ENCODE measurements at places on chromosomes 13 and 19.

DNA sequence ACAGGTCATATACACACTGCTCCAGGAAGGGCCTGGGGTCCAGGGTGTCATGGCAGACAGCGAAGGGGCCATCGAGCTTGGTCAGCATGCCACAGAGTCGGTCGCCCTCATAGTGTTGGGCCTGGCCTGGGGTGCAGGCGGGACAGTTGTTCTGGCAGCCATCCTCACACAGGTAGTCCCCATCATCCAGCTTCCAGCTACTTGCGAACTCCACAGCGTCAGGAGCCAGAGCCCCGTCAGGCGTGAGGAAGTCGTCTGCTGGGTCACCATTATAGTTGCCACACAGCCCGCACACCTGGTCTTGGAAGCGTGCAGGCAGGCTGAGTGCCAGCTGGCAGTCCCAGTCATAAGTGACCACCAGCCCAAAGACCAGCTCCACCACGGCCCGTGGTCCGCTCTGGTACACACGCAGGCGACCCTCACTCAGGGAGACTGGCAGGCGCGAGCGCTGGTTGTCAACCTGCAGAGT is 16.2 kb downstream of the FCGBP start:
- DNase-seq = no peak

DNA sequence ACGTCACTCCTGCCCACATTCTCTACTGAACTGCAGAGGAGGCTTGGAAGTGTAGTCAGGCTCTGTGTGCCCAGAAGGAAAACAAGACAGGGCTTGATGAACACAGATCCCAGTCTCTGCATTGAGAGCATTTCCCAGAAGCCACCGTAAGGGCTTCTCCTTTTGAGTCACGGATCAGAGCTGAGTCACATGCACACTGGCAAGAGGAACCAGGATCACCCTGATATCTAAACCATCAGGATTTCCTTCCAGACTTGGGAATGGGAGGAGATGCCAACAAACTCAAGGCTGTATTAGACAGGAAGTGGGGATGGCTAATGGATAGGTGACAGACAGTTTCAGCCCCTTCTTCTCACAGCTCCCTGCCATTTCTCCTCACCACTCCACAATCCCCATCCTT is 17.7 kb upstream of the FBXO17 start:
- DNase-seq = no peak

DNA sequence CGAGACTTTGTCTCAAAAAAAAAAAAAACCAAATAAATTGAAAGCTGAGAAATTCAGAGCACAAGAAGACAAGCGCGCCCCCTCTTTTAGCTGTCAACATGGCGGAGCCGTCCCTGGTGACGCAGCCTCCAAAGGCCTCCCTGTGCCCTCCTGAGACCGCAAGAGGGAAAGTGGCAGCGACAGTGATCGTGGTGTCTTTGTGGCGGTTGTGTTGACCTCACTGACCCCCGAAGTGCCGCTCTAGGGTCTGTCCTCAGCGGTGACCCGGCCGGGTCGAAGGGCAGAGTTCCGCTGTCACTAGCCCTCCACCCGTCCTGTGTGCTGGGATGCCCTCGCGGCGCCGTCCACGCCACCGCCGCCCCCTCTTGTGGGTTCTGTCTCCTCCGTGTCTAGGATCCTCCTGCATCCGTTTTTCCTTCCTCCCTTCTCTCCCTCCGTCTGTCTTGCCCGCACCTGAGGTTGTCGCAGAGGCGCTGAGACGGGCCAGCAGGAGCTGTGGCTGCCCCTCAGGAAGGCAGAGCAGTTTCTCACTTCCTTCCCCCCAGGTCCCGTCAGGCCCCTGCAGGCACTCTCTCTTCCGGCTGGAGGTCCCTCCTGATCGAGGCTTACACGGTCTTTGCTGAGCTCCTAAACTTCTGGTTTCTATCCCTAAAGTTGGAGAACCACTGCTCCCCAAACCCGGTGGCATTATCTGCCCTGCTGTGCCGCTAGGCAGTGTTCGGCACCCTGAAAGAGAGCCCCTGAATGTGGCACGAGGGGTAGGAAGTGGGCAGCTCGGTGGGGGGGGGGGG is 7.2 kb downstream of the UHRF1 start:
- DNase-seq = no peak

- no peak for DNase-seq
Measured at GRCh38 chr19:51082611-51083010, at the start of gene KLK14. TSS of gene KLK14 (minus strand) at chr19:51082887. CDS start at chr19:51082614, 273 bp downstream.

DNA sequence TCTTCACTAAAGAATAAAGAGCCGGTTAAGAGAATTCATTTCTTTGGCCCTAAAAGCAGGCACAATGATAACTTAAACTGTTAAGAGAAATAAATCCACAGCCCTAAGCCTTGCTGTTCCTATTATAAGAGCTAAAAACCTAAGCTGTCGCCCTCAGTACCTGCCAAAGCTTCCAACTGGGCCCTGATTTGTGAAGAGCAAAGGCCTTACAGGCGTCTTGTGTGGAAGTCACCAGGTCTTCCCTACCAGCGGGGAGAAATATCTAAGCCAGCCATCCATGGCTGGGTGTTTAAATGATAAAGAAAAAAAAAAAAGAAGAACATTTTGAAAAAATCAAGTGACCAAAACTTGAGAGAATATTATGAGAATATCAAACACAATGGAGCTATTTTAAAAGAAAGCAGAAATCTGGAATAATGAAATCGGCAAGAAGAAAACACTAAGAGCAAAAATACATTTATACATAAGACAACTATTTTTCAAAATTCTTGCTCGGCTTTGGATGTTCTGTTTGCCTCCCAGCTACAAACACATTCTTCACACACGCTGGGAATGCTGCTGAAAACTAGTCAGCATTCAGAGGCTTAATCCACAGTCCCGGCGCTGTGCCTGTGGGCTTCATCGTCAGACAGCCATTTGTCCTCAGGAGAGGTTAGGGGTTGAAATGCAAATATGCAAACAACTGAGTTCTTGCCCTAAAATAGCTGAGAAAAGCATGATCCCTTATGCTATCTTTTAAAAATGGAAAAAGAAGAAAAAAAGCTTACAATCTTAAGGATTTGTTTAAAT is 89.8 kb upstream of the LSM14A start:
- DNase-seq = no peak

DNA sequence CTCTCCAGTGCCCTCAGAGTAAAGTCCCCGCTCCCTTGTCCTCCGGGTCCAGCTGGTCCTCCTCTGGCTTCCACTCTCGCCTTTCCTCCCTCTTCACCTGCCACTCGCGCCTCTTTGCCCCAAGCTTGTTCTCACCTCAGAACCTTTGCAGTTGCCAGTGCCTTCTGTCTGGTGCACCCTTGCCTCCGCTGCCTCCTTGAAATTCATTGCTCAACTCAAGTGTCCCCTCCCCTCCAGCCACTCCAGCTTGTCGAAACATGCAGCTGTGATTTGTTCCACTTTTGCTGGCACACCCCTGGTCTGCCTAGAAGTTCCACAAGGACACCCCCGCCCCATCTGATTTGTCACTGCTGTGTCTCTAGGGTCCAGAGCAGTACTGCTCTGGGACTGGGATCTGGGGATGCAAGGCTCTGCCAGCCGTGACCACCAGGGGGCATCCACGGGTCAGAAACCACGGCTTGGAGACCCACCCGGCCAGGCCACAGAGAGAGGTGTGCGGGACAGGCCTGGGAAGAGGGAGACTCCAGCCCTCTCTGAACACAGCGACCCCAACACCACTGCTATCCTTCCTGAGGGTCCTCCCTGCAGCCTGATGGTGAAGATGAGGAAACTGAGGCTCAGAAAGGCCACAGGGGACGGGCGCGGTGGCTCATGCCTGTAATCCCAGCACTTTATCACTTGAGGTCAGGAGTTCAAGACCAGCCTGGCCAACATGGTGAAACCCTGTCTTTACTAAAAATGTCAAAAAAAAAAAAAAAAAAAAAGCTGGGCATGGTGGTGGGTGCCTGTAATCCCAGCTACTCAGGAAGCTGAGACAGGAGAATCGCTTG is 49.9 kb downstream of the AP1M1 start:
- peak; percentile 66 for DNase-seq

DNA sequence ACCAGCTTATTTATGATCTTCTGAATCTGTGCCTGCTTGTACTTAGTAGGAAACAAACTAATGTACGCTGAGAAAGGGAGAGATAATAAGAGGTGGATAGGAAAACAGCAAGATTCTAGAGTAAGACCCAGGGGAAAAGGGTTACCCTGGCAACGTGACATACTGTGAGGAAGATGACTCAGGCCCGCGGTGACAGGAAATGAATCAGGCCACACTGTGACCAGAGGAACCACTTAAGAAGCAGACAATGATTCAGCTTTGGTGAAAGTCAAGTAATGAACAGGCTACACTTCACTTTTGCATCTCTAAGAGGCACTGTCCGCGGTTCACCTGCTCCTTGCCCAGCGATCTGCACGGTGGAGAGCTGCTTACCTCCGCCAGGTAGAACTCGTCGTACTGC is 158.2 kb downstream of the NALCN start:
- DNase-seq = no peak

DNA sequence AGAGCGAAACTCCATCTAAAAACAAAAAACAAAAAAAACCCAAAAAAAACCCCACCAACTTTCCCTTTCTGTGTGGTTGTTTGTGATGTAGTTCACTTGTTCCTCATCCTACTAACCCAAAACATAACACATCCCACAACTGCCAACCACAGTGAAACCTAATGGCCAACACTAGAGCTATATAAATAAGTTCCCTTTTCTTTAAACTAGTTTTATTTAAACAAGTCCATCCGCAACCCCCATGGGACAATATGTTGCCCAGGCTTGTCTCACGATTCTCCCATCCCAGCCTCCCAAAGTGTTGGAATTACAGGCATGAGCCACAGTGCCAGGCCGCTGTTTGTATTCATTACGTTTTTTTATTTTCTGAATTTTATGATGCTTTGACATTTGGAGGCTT is 71.2 kb upstream of the ADGRE5 start:
- no peak for DNase-seq

GRCh38 chr19:51552996-51553725 is 17.9 kb upstream of the ZNF175 start:
- DNase-seq = peak; percentile 47

DNA sequence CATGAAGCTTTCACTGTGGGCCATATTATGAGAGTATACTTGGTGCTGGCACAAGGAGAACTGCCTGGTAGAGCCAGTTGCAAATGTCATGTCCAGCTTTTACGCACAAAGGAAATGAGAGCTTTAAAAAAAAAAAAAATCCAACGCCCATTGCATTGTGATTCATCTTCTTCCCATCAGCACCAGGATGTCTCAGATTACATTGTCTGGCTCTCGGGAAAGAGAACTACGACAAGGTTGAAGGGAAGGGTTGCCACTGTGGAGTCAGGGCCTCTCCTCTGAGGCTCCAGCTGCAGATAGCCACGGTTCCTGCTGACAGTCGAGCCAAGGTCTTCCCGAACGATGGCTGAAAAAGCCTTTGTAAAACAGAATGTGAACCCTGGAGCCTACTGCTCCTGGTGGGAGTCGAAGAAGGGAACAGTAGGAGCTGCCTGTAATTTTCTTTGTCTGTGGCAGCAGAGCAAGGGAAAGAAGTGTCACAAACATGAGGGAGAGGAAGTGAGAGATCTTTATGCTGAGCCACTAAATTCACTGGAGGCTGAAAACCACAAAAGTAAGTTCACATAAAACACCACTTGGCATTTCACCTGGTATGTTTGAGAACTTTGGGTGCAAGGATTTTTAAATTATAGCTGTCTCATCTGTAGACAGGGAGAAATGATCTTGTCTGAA is 704.7 kb downstream of the DIAPH3 start:
- DNase-seq = no peak

DNA sequence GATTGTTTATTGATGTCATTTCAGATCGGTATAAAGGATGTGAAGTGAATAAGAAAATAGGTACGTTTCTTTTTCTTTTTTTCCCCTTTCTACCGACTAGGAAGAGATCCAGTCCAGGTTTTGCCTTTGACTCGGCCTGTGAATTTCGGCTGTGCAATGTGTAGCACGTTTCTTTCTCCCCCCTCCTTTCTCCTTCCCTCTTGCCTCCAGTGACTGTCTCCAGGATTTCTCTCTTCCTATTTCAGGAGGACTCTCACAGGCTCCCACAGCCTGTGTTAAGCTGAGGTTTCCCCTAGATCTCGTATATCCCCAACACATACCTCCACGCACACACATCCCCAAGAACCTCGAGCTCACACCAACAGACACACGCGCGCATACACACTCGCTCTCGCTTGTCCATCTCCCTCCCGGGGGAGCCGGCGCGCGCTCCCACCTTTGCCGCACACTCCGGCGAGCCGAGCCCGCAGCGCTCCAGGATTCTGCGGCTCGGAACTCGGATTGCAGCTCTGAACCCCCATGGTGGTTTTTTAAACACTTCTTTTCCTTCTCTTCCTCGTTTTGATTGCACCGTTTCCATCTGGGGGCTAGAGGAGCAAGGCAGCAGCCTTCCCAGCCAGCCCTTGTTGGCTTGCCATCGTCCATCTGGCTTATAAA is at the start of gene GPC6:
Gene GPC6 (plus strand): TSS at position 185 of the 657 bp plus-strand sequence.
- DNase-seq = peak; percentile 32

DNA sequence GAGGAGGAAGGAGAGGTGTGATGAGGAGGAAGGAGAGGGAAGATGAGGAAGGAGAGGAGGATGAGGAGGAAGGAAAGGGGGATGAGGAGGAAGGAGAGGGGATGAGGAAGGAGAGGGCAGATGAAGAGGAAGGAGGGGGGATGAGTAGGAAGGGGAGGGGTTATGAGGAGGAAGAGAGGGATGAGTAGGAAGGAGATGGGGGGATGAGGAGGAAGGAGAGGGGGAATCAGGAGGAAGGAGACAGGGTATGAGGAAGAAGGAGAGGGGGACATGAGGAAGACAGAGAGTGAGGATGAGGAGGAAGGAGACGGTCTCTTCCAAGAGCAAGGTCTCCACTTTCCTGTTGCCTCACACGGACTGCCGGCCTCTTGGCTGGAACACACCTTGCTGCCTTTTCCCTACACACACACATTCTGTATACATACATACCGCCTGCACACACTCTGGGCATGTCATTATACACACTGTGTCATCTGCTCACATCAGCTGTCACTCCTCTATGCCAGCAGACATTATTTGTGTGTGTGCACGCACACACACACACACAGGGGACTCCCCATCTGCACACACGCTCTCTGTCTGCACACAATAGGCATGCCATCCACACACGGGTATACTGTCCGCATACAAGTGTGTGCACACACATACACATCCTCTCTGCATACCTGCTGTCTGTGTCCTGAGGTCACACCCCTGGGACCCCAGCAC is 11.1 kb upstream of the VSTM2B start:
- DNase-seq = no peak

DNA sequence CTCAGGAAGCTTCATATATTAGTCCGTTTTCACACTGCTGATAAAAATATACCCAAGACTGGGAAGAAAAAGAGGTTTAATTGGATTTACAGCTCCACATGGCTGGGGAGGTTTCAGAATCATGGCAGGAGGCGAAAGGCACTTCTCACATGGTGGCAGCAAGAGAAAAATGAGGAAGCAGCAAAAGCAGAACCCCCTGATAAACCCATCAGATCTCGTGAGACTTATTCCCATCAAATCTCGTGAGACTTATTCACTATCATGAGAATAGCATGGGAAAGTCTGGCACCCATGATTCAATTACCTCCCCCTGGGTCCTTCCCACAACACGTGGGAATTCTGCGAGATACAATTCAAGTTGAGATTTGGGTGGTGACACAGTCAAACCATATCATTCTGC is 23.1 kb downstream of the FLT3 start:
- no peak for DNase-seq
